Thyroid gland (tissue), 4 donors: ENCODE measurements at places on chromosomes 11 and 22. TPM values are rescaled to one million over a fixed set of nuclear protein-coding genes. Genes with fewer than 3 reads are reported as not detected.

Gene PLAAT2
- not detected for total RNA-seq

Gene APOL5
- total RNA-seq = not detected

Gene OR8D1
- not detected for total RNA-seq

Gene MPPED2
- 85.7 TPM for total RNA-seq

Gene ADM2
- 6.7 TPM for total RNA-seq

- DNase-seq = no peak
Observed at GRCh38 chr11:130523166-130523565, 74.7 kb downstream of the ADAMTS15 start.

DNA sequence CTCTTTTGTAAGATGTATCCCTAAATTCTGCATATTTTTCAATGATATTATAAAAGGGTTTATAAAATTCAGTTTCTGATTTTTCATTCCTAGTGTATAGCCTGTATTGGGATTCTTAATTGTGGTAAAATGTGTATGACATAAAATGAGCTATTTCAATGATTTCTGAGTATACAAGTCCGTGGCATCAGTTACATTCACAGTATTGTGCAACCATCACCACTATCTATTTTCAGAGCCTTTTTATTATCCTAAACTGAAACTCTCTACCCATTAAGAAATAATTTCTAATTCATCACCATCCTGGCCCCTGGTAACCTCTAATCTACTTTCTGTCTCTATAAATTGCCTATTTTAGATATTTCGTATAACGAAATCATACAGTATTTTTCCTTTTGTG is 39.8 kb downstream of the EIF3F start:
- DNase-seq = no peak

DNA sequence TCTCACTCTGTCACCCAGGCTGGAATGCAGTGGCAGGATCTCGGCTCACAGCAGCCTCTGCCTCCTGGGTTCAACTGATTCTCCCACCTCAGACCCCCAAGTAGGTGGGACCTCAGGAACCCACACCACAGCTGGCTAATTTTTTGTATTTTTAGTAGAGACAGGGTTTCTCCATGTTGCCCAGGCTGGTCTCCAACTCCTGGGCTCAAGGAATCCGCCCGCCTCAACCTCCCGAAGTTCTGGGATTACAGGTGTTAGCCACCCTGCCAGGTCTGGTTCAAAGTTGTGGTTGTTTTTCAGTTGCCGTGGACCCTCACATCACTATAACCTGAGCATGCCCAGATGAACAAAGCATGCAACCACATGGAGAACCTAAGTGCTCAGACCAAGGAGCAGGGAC is 13.0 kb upstream of the RAB39A start:
- DNase-seq = no peak

- no peak for DNase-seq
Observed at GRCh38 chr22:23213581-23214334, 33.4 kb downstream of the BCR start.

DNA sequence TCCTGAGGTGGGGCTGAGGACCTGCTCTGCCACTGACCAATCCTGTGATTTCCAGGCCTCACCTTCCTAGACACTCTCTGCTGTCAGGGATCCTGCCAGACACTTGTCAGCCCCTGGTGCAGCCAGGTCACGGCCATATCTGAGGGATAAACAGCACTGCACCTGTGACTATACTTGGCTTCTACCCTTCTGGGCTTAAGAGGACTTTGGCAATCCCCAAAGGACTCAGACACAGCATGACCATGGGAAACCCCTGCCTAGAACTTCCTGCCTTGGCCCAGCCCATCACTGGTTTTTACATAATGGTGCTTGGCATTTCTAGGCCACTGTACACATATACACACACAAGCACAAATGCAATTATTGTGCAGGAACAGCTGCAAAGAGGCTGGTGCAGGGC is 11.6 kb upstream of the OLFML1 start:
- no peak for DNase-seq

GRCh38 chr11:102773386-102773785 is 7.0 kb downstream of the MMP10 start:
- DNase-seq = no peak

DNA sequence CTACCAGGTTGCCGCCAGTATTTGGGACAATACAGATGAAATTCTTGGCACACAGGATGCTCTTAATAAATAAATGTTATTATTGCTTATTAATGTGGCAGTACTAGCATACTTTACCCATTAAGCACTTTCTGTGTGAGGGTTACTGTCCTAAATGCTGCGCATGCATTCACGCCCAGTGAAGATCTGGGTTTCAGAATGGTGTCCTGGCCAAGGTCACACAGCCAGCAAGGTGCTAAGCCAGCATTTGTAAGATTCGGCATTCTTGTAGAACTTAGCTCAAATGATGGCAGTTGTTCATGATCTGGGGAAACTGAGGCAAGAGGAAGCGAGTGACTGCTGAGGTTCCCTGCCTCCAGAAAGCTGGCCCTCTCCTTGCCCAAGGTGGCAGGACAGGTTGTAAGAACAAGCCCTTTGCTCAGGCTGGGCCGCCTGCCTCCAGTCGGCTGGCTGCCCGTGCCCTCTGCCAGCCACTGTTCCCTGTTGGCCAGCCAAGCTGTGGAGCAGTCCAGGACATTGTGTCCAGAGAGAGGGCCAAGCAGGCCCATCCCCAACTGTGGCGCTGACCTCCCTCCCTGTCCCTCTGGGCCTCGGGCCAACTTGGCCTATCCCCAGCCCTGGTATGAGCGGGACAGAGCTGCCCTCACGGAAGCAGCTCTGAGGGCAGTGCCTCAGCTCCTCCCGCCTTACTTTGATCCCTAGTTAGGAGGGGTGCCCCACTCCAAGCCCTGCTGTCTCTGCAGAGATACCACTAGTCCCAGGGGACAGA is 28.8 kb downstream of the TOB2 start:
- peak; percentile 99 for DNase-seq

DNA sequence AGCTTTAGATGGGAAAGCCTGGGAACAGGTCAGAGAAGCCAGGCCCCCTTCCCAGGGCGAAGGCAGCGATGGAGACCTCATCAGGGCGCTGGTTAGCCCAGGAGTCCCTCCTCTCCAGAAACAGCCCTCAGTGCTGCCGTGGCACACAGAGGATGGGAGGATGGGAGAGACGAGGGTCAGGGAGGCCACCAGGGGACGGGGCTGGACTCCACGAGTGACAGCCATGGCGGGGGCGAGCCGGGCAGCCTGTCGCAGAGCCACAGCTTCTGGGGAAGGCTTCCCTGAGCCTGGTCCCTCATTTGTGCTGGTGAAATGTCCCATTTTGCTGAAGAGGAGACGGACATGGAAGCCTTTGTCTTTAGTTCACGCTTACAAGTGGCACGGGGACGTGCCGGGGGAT is 1390.5 kb downstream of the TBC1D22A start:
- no peak for DNase-seq

- DNase-seq = peak; percentile 36
Observed at GRCh38 chr11:118715837-118716260, 36.4 kb upstream of the TREH start.

- DNase-seq = no peak
Observed at GRCh38 chr11:105274631-105275030, 135.1 kb upstream of the CARD18 start.

DNA sequence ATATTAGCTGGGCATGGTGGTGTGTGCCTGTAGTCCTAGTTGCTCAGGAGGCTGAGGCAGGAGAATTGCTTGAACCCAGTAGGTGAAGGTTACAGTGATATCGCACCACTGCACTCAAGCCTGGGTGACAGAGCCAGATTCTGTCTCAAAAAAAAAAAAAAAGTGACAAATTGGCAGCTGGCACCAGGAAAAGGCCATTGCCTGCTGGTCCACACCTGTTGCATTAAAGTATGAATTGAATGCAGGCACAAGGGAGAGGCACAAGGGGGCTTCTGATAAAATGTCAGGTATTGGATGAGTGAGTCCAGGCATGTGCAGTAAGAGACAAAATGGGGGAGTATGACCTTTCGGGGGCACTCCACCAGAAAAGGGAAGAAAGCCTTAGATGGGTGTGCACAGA is 28.2 kb downstream of the ZNF70 start:
- DNase-seq = no peak

- no peak for DNase-seq
Observed at GRCh38 chr11:58609723-58610122, 12.7 kb upstream of the CNTF start.
